NCI-H1092 (cell line): ENCODE measurements at places on chromosomes 13 and 19.

GRCh38 chr19:5681391-5682106 lies 722 bp downstream of the HSD11B1L start:
- no peak for DNase-seq

DNA sequence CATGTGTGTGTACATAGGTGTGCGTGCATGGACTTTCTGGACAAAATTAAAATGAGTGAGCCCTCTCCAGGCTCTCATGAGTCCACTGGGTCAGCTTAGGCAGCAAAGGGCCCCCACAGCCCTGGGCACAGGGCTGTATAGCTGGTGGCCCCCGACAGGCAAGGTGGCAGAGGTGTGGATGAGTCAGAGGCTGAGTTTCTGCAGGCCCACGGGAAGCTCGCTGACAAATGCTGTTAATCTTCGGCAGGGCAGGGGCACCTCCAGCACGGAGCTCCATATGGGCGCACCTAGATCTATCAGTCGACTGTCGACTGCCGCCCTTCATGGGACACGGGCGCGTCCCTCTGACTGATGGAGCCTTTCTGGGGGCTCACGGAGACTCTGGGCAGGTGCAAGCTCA lies 181.1 kb downstream of the URI1 start:
- no peak for DNase-seq

DNA sequence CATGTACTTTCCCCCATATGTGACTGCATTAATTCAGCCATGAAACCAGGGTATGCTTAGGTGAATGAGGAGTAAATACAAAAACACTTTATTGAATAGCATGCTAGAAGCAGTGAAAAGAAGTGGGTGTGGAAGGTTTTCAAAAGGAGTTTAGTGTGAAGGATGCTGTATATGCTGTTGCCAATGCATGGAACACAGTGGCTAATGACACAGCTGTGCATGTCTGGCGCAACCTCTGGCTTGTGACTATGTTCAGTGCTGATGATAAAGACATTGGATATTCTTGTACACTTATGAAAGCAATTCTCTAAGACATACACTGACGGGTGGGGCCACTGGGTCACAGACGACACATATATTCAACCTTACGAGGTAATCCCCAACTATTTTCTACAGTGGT lies 55.2 kb downstream of the SOX21 start:
- DNase-seq = no peak

DNA sequence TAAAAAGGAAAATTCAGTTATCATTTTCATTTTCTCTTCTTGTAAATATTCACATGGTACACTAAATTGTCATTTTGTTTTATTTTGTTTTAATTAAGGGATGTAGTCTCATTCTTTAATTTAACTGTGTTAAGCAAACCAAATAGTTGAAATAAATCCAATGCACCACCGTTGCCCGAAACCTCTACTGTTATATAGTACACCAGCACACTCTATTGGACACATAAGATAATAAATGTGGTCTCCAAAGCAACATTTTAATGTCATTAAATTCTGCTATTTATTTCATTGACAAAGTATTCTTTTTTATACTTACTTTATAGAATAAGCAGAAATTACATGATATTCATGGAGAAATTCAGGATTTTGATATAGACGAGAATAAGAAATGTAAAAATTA lies 156.4 kb upstream of the FREM2 start:
- DNase-seq = no peak

GRCh38 chr19:13665125-13665905 lies 99.0 kb upstream of the MRI1 start:
- DNase-seq = no peak

DNA sequence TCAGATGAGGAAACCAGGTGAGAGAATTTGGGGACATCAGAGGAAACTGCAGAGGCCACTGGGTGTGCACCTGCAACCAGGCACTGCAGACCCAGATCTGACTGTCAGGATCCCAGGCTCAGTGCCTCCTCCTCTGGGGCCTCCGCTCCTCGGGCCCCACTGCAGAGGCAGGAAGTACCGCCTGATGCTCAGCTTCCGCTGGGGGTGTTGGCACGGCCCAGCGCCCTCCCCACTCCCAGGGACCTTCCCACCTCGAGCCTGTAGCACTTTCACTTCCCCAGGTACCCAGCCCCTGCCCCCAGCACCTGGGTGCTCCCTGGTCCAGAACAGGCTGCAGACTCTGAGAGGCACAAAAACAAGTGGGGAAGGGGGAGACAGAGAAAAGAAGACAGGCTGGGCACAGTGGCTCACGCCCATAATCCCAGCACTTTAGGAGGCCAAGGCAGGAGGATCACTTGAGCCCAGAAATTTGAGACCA lies 1.4 kb upstream of the CD37 start:
- DNase-seq = no peak
